RCC 7860 (cell line): ENCODE measurements at places on chromosomes 11 and 22.

GRCh38 chr11:22780952-22781593, 48.5 kb downstream of the SVIP start:
- DNase-seq = no peak

GRCh38 chr11:29309992-29310391, 706.8 kb downstream of the KCNA4 start:
- DNase-seq = peak; percentile 80

- no peak for DNase-seq
These were observed 6.7 kb upstream of the TAGLN start for GRCh38 chr11:117192401-117192875.

- no peak for DNase-seq
These were observed 96.3 kb downstream of the PAX6 start for GRCh38 chr11:31714840-31715239.

DNA sequence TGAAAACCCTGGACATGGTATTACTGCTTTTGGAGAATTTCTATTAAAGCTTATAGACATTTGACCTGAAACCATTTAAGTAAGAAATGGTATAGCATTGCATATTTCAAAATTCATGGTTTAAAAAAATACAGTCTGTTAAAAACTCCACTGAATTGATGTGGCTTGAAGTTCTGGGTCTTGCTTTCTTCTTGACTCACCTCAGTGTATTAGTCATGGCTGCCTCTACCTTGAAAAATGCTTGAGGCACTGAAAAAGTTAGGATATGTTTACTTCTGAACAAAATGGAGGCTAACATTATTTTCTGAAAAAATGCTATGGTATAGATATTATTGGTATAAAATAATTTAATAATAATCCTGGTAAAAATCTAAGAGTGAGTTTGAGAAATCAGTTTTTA, 349.2 kb downstream of the AASDHPPT start:
- no peak for DNase-seq

- DNase-seq = no peak
These were observed 47.6 kb upstream of the PARVG start for GRCh38 chr22:44133161-44133560.
